NCI-H1417 (cell line): ENCODE measurements at places on chromosomes 5 and 9.

- no peak for DNase-seq
Observed at GRCh38 chr9:124345063-124345462, 70.2 kb downstream of the PSMB7 start.

DNA sequence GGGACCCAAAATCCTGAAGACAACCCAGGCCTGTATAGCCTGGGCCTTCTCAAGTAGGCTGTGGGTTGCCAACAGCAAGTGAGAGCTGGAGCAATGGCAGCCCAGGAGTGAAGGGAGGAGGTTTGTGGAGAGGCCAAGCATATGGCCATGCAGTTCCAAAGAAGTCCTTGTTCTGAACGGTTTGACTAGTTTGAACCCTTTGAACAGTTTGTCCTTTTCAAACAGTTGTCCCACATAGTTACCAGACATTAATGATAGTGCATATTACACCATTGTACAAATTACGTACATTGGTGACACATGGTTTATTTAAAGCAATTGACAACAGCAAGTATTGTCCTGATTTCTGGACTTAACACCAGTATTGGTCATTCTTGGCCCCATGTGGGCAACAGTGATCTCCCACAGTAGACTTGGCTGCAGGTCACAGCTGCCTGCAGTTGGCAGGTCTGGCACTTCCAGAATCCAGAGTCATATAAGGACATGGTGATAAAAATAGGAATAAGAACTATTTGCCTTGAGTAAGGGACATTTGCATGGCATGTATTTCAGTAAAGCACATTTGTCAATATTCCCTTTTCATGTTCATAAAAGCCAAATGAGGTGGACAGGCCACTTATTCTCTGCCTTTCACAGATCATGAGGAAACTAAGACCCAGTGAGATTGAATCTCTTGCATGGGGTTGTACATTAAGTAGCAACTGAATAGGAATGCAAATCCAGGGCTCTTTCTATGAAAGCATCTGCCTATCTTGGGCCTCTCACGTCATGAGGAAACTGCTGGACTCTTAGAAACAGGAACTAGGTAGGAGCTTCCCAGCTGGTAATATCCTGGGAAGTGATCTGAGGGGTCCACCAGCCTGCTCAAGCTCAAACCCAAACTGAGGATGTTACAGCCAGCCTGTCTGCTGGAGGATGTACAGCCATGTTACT lies 30.3 kb downstream of the SLC25A48 start:
- no peak for DNase-seq

GRCh38 chr5:69084195-69084594 lies 9.6 kb upstream of the SLC30A5 start:
- no peak for DNase-seq

GRCh38 chr5:143153332-143154119 lies 250.0 kb downstream of the NR3C1 start:
- DNase-seq: no peak

DNA sequence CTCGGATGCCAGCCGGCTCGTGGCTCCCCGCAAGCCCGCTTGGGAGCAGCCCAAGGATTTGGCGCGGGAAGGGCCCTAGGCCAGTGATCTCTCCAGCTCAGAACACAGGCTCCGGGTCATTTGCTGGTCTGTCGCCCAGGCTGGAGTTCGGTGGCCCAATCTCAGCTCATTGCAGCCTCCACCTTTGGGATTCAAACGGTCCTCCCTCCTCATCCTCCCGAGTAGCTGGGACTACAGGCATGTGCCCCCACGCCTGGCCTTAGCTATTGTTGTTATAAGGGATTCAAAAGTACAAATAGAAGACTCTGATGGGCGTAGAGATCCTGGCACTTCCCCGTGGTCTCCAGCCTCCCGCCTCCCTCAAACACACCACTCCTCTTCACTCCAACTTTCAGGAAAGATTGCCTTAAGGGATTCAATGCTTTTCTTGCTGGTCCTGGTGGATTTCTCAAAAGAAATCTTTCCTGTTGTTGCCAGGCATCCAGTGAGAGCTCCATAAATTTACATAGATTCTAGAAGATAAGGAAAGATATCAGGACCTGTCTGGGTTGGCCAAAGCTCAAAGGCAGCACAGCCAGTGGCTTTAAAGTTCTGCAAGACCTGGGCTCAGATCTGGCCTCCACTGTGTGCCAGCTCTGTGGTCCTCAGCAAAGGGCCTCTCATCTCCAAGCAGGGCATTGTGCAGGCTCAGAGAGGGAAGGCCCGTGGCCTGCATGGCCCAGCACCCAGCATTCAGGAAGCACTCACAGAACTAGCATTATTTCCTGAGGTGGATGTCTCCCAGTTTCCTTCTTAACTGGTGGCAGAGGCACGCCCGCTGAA lies 1.0 kb downstream of the AIF1L start:
- no peak for DNase-seq

- no peak for DNase-seq
Observed at GRCh38 chr9:14945351-14945750, 35.1 kb upstream of the FREM1 start.

- DNase-seq: no peak
Observed at GRCh38 chr9:3525096-3525835, 535 bp downstream of the RFX3 start.

DNA sequence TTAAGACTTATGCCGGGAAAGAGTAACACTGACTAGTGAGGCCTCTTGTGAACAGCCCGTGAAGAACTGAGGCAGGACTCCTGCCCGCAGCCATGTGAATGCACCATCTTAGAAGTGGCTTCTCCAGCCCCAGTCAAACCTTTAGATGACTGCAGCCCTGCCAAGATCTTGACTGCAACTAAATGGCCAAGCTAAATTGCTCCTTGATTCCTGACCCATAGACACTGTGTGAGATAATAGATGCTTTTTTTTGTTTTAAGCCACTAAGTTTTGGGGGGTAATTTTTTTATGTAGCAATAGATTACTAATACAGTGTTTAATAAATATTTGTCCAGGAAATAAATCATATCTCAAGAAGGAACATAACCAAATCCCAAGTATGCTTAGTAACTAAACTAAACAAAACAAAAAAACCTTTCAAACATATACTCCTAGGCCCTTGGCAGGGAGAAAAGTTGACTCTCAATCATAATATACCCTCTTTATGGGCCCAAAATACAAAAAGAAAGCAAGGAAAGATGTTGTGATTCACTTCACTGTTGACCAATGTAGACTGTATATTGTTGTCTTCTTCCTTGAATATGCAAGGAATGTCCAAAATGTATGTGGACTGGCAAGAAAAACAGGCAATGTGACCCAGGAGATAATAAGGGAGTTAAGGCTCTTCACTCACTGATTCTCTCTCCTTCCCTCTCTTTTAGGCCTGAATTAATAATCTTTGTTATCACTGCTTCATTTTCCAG lies 79.7 kb upstream of the ZNF366 start:
- DNase-seq: no peak

DNA sequence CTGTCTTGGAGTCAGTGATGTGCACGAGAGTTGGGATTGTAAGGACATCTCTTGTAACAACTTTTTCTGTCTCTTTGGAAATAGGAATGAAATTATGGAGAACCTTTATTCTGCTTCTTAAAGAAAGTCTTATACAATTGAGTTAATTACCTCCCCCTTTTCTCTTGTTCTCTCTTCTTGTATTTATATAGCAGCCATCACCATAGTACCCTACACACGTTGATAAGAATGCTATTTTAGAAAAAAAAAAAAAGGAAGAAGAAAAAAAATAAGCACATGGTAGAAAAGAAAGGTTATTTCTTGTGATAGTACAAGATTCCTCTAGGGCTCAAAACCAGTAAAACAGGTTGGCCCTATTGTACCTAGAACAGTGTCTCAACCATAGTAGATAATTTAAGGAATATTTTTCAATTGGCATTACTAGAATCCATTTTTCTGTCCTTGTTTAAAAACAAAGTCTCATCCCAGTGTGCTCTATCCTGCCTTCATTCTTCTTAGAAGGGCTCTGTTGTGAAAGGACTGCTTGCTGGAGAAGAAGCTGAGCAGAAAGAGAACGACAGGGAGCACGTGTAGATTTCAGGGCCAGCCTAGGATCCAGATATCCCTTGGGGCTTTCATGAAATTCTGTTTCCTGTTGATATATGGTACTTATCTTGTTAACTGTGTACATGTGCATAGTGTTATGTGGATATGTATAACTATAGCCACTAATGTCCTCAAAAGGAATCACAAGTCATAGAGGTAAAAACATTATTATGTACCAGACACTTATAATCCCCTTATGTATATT lies 392.3 kb upstream of the MEF2C start:
- DNase-seq: no peak

GRCh38 chr9:132077881-132078698 lies 1.6 kb downstream of the MED27 start:
- DNase-seq: peak; percentile 86

- no peak for DNase-seq
Observed at GRCh38 chr5:176778921-176779465, 31.4 kb upstream of the UNC5A start.

GRCh38 chr5:180785794-180786221 lies 16.8 kb downstream of the MGAT1 start:
- DNase-seq: no peak

DNA sequence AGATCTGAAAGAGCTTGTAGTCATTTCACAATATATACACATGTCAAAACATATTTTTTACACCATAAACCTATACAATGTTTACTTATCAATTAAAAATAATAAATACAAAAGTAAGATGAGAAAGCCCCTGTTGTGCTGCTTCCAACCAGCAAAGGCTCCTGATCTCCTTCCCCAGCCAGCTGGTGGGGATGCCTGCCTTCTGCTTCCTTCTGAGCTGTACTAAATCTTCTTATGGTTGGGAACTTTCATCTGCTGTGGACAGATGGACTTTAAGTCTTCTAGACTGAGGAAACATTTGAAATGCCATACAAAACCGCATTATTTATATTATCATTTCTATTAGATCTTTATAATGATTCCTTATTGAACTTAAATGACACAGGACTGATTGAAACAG lies 745.3 kb upstream of the CHD1 start:
- no peak for DNase-seq

- no peak for DNase-seq
Observed at GRCh38 chr9:13570068-13570974, 290.8 kb upstream of the MPDZ start.

- no peak for DNase-seq
Observed at GRCh38 chr5:131505237-131505908, 129.7 kb downstream of the RAPGEF6 start.

GRCh38 chr5:127723571-127723970 lies 20.4 kb downstream of the CCDC192 start:
- no peak for DNase-seq

- no peak for DNase-seq
Observed at GRCh38 chr5:102532123-102532522, 33.3 kb upstream of the SLCO6A1 start.

DNA sequence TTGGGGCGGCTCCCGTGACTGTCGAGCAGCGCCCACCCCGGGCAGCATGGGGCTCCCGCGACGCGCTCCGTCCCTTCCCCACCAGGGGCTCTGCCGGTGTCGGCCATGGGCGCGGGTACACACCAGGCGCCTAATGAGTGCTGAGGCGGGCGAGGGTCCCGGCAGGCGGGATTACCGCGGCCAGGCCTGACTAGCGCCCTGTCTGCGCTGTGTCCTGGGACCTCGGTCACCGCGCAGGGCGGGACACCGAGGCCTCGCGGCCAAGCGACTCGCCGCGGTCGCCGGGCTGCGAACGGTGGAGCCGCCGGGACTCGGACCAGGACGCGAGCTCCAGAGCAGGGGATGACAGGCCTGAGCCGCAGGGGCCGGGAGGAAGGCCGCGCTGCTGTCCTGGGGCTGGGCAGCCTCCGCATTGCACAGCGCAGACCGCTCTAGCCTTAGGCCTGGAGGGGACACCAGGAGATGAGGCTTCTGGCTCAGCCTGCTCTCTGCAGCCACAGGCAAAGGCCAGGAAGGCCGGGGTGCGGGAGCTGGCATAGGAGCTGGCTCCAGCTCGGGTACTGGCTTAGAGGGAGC lies 14.1 kb downstream of the LCN10 start:
- DNase-seq: no peak

DNA sequence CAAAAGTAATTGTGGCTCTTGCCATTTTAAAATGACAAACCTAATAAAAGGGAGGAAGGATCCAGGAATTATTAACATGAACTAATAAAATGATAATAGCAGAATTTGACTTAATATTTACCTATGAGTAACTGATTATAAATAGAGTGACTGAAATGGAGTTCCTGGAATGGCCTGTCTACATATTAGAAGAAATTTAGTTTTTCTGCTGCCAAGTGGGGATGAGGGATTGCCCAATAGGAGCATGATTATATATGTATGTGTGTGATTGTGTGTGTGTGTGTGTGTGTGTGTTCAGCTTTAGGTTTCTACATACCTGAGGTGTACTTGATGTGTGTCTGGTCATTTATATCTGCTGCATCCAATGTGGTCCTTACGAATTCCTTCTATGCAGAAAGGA lies 36.6 kb upstream of the ITGA1 start:
- no peak for DNase-seq

- DNase-seq: no peak
Observed at GRCh38 chr5:178790371-178790770, 59.9 kb upstream of the ZNF354A start.

- no peak for DNase-seq
Observed at GRCh38 chr5:140965905-140966292, 377 bp upstream of the PCDHAC2 start.

GRCh38 chr5:10445352-10445751 lies 3.7 kb downstream of the ROPN1L start:
- DNase-seq: no peak

DNA sequence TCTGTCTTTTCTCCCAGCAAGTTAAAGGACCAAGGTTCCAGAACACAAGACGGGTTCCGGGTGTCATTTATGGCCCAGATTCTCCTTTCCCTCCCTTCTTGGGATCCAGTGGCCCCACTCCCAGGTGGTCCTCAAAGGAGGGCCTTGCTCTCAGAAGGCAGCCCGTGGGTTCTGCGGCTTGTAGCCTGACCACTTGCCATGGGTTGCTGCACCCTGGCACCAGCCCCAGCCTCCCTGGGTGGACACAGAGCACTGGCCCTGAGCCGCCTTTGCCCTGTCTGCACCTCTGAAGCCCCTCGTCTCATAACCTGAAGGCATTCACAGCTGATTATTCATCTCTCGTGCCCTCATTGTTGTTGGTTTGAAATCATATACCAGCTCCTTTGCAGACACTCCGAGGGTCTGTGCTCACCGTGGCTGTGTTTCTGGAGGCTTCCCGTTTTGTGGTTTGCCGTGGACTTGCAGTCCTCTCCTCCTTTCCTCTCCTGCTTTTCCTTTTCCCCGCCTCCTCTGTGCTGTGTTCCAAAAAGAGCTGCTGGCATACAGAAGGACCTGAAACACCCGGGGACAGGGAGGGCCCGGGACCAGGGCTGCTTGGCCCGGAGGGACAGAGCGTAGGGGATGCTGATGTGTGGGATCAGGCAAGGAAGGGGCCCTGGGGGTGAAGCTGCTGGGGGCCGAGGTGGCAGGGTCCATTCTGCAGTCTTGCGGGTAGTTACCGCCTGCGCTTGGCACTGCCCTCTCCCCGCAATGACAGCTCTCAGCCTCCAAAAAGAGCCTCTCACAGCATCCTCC lies 49.5 kb upstream of the FCN2 start:
- DNase-seq: no peak

DNA sequence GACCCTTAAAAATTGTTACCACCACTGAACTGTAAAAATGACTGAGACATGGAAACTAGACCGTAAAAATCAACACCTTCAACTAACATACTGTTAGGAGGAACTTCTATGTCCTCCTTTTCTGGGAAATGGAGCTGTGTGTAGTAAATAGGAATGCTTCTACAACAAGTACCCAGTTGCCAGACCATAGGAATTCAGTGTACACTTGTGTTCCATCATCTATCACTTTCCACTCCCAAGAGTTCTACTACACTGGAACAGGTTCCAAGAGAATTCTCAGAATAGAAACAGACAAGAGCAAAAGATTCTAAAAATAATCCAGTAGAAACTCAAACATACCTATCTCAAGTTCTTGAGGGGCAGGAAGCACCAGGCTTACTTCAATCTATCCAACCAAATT lies 23.6 kb downstream of the UBAP2 start:
- DNase-seq: no peak

- no peak for DNase-seq
Observed at GRCh38 chr9:5512658-5513452, 2.5 kb downstream of the PDCD1LG2 start.
